ENCODE measurements at places on chromosomes 2 and 18. TPM values are rescaled to one million over a fixed set of nuclear protein-coding genes. Genes with fewer than 3 reads are reported as not detected.

GRCh38 chr2:164773635-164774034 lies 68.0 kb downstream of the COBLL1 start:
- DNase-seq: no peak

- no peak for DNase-seq
Measured at GRCh38 chr2:217791551-217791950, 211.2 kb downstream of the TNS1 start.

- DNase-seq: no peak
Measured at GRCh38 chr2:121884511-121884921, 129.1 kb downstream of the TSN start.

DNA sequence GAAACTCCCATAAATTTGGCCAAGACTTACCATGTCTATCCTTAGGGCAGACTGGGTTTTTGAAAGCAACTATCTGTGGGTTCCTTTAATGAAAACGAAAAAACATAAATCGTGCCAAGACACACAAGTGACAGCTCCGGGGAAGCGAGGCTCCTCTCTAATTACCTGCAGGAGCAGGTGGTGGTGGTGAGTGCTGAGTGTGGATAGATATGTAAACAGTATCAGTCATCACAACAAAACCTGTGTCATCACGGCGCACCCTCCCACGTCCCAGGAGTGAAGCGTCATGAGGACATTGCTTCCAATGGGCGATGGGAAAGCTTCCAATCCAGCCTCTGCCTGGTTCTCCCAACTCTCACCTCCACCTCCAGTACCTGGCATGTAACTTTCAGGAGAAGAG lies 31.3 kb downstream of the ACKR3 start:
- DNase-seq: peak; percentile 92

- DNase-seq: no peak
Measured at GRCh38 chr2:133737242-133737993, 169.2 kb upstream of the NCKAP5 start.

The VIT gene
- not detected for total RNA-seq

DNA sequence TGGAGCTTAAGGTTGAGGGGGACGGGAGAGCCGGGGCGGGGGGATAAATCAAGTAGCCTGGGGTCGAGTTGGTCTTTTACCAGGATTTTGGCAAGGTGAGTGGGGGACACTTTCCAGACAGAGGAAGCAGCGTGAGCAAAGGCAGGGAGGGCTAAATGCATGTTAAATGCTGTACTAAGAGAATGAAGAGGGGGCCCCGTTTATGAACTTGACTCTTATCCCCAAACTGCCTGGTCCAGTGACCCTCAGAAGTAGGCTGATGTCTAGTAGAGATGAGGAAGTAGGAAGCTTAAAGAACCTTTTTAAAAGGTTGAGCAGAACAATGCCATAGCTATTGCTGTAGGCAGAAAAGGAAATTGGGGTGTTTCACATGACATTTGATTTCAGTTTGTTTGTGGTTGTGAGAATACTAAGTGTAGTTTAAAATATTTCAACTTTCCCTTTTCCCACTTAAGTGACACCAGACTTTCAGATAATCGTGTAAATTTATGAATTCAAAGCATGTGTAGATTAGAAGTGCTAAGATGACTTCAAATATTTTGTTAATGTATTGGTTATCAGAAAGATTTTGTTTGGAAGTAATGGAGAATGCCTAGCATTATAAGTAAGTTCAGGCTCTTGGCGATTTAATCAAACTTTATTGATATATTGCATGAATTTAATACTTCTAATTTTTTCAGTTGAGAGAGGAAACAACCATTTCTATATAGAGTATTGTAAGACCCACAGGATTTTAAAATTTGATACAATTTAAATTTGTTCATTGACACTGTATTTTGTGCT lies 1.8 kb downstream of the REL start:
- peak; percentile 51 for DNase-seq

The TUBA4B gene
- total RNA-seq: not detected

The ZSCAN30 gene
- 16.5 TPM for total RNA-seq

The DLGAP1 gene
- total RNA-seq: 0.26 TPM

GRCh38 chr18:63186520-63187222 lies 132.9 kb downstream of the BCL2 start:
- peak; percentile 65 for DNase-seq

- DNase-seq: peak; percentile 88
Measured at GRCh38 chr2:9770308-9771100, 72.8 kb upstream of the TAF1B start.

The CHRNA1 gene
- not detected for total RNA-seq

DNA sequence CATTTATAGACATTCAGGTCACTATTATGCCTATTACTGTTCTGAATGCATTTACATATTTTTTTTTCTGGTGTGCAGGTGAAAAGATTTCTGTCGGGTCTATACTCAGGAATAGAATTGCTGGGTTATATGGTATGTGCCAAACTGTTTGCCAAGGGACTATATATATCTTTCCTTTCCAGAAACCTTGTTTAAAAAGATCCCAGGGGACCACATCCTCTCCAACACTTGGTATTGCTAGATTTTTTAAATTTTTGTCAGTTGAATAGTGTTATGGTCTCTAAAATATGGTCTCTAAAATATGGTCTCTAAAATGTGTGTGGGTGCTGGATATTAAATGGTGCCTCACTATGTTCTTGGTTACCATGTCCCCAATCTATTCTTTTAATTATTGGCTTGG lies 131.3 kb downstream of the INSIG2 start:
- DNase-seq: no peak
